Ascending aorta (tissue), 2 donors: ENCODE measurements at places on chromosomes 3 and 15.

GRCh38 chr3:188067932-188068331 is 86.0 kb upstream of the LPP start:
- no peak for DNase-seq

- no peak for DNase-seq
Observed at GRCh38 chr3:3015185-3016089, 94.7 kb downstream of the IL5RA start.

DNA sequence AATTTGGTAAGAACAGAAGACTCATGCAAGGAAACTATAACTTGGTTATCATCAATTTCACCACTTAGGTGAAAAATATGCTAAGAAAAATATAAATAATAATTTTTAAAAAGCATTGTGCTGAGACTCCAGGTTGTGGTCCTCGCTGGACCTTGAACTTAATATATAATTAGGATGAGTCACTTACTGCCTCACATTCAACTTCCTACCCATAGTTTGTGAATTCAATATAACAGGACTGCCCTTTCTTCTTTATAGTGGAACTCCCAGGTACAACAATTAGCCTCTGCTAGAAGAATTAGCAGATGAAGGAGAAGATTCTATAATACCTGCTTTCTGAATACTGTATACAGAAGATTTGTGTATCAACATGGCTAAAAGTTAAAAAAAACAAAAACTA is 149.1 kb upstream of the SPRED1 start:
- no peak for DNase-seq

GRCh38 chr3:141877911-141878310 is 1.5 kb downstream of the ATP1B3 start:
- no peak for DNase-seq

DNA sequence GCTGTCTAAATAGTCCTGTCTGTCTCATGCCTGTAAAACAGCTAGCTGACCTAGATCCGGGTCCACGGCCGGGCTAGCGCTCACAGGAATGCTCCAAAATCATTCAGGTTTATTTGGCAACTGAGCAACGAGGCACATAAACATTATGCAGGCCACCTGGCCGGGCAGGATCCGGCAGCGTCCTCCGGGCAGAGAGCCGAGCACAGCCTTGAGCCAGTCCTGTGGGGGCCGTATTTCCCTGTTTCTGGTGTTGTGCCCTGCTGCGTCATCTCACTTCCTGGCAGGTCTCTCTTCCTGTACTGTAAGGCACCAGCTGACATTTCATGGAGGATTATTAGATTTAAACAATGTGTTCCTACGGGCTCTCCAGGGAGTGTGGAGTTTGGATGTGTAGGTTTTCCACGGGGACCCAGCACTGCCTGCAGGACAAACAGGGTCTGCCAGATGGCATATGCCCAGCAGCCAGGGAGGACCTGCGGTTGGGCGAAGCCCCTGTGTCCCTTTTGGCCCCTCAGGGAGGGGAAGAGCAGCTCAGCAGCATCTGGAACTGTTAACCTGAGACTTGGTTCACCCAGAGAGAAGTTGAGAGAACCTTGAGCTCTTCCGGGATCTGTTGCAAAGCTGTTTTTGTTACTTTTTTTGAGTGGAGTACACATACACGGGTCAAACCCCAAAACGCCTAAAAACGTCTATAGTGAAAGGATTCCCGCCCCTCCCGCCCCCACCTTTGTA is 16.6 kb upstream of the LRRK1 start:
- DNase-seq = peak; percentile 89

DNA sequence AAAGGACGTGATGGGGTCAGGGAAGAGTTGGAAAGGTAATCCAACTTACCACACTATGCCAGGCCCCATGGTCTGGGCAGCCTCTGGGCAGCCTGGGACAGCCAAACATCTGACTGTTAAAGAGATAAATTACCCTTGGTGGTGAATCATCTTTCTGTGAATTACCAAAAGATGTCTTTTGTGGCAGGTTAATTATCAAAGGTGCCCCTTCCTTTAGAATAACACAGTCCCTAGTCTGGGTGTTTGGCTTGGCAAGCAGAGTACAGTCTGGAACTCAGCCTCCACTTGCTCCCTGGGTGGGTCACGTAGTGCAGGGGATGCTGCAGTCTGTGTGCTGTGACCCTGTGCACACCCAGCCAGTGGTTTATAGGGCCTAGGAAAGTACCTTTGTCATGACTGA is 113.1 kb downstream of the ZNF621 start:
- no peak for DNase-seq
